ENCODE measurements at places on chromosomes 4 and X.

DNA sequence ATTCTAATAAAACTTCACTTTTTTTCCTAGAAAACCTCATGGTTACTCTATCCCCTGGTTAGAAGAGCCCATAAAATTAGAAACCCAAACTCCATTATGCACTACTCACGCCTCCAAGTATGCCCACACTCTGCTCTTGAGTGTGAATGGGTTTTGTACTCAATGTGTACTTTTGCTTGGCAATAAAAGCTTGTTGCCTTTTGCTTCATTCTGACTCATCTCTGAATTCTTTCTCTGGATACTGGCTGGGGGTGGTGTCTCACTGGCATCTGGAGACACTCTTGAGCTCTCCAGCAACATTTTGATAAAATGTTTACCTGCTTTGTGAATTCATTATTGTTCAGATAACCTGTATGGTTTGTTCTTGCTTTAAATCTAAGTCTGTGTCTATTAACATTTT is 963.3 kb downstream of the TRAM1L1 start:
- no peak for DNase-seq

GRCh38 chrX:86121916-86122315 is 26.3 kb upstream of the DACH2 start:
- DNase-seq: no peak

GRCh38 chr4:170716868-170717267 is 627.1 kb upstream of the AADAT start:
- DNase-seq: no peak

GRCh38 chr4:111334361-111334760 is 711.5 kb upstream of the PITX2 start:
- no peak for DNase-seq

DNA sequence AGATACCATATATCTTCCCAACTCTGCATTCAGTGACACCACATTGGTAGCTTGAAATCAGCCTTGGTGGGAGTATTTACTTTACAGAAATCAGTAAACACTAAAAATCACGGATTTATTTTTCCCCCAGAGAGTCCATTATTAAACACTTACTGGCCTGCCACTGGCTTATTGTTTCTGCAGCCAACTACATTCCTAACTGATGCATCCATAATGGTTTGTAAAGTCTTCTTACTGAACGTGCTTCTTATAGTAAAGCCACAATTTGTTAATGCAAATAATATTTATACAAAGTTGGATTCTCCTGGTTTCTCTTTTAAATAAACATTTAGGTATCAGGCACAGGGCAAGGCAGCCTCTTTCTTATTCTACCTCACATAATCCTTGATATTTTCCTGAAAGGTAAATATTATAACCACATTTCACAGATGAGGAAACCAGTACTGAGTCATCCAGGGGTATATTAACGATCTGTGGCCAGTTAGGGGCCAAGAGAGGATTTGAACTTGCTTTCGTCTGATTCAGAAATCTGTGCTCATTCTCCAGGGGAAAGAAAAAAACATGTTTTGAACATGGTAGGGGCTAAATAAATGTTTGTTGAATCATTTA is 136.5 kb downstream of the RAB28 start:
- DNase-seq: no peak
